ENCODE measurements at places on chromosomes 2 and 18.

DNA sequence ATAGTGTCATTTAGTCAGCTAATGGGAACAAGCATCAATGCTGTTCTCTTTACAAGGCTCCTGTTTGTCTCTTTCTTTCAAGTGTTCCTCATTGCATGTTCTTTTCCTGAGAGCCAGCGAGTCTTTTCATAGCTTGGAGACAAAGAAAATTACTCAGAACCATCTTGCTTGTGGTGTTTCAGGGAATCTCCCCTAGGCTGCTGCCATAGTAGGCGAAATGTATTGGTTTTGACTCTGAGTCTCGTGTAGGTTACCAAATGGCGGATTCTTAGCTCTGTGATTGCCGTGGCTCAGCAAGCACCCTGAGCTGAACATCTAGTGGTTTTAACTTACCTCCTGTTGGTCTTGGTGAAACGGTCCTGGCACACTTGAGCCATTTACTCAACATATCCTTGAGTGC, 68.7 kb downstream of the RHBDD1 start:
- no peak for DNase-seq

- DNase-seq: no peak
Measured at GRCh38 chr2:70958759-70959158, 19.7 kb upstream of the ANKRD53 start.

DNA sequence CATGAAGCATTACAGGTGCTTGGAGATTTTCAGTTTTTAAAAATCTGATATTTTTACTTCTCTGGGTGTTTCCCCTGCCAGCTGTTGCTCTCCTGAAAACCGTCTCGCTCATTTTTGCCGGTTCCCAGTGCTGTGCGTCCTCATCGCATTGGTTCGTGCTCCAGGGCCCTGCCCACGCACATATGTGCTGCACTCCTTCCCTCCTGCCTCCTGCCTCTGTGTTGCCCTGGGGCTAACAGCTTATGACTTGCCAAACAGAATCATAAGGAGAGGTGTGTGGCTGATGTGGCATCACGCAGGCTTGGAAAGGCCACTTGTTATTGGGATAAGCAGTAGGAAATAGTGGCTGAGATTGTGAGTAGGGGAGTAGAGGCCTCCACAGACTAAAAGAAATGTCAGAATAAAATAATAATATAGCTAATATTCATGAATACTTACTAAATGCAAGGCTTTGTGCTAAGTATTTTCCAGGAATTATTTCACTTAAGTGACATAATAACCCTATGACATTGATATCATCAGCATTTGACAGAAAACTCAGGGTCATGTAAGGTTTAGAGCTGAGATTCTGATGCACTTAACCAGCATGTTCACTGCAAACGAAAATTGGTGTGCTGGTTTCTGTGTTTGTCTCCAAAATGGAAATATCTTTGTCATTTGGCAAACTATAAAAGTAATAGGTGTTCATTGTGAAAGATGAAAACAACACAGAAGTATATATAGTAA, 53.5 kb downstream of the SLC4A1AP start:
- no peak for DNase-seq

DNA sequence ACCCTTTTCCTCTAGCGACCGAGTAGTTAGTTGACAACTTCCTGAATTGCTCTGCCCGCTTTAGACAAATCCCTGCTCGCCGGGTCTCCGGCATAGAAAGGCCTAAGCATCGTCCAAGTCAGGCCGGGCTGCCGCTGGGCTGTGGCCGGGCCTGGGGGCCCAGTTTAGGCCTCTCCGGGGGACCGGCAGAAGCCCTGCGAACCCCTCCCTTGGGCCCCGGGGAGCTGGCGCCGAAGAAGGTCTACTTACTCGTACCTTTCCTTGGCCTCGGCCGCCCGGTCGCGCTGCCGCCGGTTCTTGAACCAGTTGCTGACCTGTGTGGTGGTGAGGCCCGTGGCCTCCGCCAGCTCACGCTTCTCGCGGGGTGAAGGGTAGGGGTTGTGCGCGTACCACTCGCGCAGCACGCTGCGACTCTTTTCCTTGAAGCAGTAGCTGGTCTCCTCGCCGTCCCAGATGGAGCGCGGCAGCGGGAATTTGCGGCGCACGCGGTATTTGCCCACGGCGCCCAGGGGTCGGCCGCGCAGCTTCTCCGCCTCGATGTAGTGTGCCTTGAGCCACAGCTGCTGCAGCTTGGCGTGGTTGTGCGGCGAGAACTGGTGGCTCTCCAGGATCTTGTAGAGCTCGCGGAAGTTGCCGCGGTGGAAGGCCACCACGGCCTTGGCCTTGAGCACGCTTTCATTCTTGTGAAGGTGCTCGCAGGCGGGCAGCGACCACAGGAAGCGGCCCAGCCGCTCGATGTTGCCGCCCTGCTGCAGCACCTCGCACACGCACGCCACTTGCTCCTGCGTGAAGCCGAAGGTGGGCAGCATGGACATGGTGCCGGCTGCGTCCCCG, 739 bp downstream of the SIX2 start:
- no peak for DNase-seq

GRCh38 chr18:24234330-24234729, 95.5 kb downstream of the CABYR start:
- no peak for DNase-seq

DNA sequence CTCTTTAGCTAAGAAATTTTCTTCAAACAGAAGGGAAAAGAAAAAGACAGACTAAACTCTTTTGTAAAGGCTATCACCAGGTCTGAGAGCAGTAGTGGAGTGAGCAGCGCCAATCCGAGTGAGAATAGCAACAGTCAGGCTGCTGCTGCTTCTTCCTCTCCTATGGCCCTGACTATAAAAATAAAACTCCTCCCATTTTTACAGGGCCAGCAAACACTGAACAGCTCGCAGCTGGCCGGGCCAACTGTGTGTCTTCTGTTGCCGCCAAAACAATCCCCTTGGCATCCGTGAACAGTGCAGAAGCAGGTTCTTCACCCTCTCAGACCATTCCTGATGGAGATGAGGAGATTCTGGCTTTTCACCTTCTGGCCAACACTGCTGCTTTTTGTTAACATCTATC, 124.5 kb downstream of the CNTNAP5 start:
- no peak for DNase-seq

- no peak for DNase-seq
Measured at GRCh38 chr2:18630941-18631340, 41.6 kb upstream of the NT5C1B start.

- DNase-seq: no peak
Measured at GRCh38 chr2:60735496-60736250, 20.4 kb upstream of the PAPOLG start.

DNA sequence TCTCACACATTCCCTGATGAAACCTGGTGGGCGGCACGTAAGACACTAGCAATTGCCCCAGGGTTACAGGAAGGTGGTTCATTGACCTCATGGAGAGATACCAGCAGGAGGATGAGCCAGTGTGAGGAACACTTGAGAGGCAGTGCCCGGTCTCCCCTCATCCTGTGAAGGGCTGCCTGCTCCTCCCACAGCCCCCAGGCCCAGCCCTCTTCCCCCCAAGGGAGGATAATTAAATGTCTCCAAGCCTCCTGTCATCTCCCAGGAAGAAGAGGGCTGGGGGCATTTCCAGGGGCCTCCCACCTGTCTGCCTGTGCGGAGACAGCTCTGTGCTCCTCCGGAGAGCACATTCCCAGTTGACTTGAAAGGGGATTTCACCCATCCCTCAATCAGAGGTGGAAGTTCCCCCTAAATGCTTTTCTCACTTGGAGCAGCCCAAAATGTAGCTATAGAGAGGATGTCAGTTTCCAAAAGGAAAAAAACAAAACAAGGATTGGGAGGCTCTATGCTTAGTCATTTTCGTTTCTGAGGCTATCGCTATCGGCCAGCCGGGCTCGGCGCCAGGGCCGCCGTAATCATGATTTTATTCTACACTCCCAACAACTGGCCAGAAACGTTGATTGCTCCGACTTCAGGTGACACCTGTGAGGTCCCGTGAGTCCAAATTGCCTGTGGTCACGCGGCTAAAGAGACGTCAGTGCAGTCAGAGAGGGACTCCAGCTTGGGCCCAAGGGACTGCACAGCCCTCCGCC, 7.1 kb downstream of the KCNF1 start:
- DNase-seq: no peak
